Suppressor macrophage treated with lipopolysaccharide for 4 hours (primary cell): ENCODE measurements at places on chromosomes 2 and 18.

- DNase-seq, result no peak
Observed at GRCh38 chr2:8457699-8458502, 224.0 kb upstream of the ID2 start.

DNA sequence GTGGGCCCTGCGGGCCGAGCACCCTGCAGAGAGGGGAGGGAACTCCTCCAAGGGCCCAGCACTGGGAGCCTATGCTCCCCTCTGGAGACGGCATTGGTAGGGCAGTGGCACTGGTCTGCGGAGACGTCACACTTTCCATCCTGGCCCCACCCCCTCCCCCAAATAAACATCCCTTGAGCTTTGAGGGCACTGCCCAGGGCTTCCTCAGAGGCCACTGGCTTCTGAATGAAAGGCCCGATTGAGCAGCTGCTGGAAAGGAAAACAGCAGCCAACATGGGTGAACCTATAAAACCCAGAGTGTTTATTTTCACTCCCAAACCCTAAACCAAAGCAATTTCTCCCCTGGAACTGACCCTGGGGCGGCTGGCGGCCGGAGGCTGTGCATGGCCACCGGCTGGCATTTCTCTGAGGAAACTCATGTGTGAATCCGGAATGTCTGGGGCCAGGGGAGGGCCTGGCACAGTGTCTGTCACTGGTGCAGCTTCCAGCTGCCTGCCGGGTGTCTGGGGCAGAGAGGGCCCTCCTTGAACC is 138.9 kb downstream of the DYSF start:
- no peak for DNase-seq

- DNase-seq, result no peak
Observed at GRCh38 chr2:21837168-21837960, 713.6 kb downstream of the TDRD15 start.

DNA sequence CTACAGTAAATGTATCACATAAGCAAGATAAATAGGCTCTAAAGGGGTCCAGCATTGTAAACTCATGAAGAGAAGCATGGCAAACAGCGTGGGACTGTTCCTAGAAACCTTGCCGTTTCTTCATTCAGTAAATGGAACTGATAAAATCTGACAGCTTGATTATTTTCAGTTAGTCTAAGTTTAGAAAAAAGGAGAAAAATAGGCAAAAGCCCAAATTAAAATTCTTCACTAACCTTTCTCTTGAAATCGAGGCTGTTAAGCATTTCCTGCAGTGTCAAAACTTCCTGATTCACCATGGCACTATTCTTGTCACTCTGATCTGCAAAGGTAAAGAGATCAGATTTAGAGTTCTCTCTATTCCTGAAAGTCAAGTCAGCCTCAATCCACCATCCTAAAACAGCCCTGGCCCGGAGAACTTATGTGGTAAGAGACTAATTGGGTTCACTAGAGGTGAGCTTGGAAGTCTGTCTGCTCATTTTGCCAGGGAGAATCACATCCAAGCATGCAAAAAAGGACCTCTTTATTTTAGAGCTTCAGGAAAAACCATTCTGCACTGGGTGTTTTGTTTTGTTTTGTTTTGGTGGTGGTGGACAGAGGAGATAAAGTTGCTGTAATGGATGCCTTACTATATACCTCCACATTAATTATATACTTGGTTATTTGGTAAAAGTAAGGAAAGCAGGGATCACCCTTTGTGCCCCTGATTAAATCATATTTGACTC is 52.4 kb upstream of the STAT1 start:
- DNase-seq, result no peak

DNA sequence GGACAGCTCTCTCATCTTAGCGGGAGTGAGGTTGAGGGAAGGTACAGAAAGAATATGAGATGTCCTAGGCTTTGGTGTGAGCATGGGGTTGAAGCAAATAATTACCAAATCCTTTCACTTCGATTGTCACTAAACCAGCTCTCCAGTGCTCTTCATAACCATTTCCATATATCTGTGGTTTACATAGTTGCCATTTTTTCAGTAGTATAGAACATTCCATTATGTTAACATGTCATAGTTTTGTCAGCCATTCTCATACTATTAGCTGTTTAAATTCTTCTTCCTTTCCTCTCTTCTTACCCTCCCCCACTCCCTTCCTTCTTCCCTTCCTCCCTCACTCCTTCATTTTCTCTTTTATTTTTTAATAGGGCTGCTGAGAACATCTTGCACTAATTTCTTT is 205.9 kb downstream of the BABAM2 start:
- no peak for DNase-seq

DNA sequence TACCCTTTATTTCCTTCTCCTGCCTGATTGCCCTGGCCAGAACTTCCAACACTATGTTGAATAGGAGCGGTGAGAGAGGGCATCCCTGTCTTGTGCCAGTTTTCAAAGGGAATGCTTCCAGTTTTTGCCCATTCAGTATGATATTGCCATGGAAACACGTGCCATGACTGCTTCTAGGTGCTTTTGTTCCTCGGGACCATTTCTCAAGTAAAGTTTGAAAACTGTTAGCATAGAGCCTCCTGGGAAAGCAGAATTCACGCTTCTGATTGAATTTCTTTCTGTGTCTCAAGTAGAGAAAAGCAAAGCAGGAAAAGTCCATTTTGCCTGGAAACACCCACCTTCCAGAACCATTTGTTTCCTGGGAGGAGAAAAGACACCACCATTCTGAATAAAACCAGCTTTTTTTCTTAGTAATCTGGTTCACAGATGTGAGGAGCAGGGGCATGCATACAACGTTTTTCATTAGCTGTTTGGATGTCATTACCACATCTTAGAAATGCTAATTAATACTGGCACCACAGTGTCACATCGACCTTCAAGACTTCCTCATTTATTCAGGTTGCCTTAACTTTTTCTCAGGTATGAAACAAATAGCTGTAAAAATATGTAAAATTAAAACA is 39.0 kb upstream of the ZBTB14 start:
- DNase-seq, result no peak

DNA sequence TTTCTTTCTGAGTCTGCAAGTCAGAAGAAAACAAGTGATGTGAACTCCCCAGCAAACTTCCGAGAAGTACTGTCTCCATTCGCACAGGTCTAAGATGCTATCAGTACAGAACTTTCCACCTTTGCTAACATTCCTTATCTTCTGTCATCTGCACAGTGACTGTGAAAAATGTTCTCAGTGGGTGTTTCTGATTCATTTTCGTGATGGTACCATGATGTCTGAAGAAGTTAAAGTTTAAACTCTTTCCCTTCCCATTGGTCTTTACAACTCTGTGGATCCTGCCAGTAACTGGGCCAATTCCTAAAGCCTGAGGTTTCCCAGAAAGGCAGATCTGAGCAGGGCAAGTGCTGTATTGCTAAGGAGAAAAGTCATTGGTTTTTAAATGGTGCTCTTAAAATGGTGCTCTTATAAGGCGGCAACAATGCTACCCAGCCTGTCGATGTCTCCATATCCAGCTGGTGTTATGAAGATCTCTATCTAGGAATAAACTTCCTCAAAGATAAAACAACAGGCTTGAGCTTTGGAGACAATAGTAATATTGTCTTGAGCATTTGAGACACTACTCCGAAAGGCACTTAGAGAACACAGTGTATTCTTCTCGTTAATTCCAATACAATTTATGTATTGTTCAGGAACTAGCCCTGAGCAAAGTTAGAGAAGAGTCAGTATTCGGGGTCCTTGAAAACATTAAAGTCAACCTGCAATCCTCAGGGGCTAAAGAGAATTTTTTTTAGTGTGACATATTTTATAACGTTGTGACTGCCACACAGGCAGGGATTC is 232.3 kb downstream of the OSR1 start:
- DNase-seq, result no peak

- DNase-seq, result no peak
Observed at GRCh38 chr2:240443891-240444301, 8.4 kb downstream of the GPC1 start.

DNA sequence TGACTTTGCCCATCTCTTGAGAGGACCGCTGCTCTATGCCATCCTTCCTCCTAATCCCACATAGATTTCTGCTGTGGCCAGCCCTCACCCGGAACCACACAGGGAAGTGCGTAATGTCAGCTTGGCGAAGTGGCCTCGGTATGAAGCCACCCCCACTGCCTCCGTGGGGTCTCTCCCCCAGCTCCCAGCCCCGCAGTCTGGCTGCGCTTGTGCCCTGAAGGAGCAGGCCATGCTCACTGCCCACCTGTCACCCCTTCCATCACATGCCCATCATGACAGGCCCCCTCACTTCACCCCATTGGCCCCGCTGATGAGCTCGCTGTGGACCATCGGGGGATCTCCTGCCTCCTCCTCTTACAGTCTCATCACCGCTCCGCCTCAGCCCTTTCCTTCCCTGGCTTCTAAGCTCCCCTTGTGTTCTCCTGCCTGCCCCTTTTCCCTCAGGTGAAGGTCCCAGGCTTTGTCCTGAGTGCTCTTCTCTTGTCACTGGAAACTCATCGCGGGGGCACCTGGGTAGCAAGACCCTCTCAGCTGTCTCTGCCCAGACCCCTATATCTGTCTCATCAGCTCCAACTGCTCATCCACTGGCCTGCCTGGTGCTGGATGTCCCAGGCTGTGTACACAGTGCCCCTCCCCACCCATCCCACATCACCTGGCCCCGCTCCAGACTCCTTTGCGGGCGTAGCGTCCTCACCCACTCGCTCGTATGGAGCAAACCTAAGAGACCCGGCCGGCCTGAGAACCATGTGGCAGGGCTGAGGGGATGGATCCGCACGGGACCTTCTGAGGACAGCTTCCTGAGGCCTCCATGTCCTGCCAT is 81.7 kb downstream of the GLI2 start:
- no peak for DNase-seq

- DNase-seq, result no peak
Observed at GRCh38 chr2:240819126-240819857, 727 bp downstream of the KIF1A start.

- no peak for DNase-seq
Observed at GRCh38 chr18:74488864-74489263, 7.3 kb upstream of the CNDP2 start.

- no peak for DNase-seq
Observed at GRCh38 chr18:36294031-36294430, 3.5 kb upstream of the FHOD3 start.

DNA sequence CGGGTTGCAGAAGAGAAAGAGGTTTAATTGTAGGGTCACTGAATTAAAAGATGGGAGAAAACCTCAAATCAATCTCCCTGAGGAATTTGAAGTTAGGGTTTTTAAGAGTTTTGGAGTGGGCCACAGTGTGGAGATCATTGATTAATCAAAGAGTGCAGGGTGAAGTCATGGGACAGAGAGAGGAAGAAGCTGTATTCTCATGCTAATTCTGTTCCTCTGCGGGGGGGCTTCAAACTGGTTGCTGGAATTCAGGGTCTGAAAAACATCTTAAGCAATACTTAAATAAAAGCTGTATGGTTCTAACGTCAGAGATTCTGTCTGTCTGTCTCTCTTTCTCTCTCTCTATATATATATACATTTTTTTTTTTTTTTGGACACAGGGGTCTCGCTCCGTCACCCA is 169.8 kb upstream of the SPATS2L start:
- DNase-seq, result no peak

GRCh38 chr2:113275556-113276215 is 3.0 kb downstream of the PAX8 start:
- DNase-seq, result no peak

GRCh38 chr2:177296040-177296439 is 31.5 kb upstream of the NFE2L2 start:
- peak; percentile 56 for DNase-seq

DNA sequence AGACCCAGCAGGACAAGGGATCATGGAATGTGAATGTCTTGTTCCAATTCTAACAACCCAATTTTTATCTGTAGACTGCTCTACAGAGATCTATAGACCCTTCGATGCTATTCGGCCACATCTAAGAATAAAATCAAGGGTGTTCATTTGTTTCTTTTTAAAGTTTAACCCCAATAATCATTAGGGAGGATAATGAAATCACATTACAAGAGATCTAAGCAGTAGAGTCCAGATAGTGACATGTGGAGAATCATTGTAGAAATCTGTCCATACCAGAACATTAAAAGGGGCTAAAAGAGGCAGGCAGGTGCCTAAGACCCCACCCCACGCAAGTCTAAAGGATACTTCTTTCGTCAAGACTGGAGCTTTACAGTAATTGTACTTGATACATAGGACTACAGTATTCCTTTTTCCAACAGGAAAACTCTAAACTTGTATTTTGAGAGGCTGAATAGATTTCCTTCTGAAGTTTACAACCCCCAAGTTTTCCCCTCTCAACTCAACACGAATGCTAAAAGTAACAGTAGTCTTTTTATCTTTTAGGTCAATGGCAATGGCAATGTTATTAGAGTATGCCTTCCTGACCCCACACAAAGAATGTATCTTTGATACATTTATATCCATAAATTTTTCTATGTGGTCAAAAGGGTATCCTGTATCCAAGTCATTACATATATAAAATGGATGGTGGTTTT is 183.7 kb downstream of the TCF4 start:
- no peak for DNase-seq

- DNase-seq, result no peak
Observed at GRCh38 chr2:795531-796041, 118.4 kb upstream of the TMEM18 start.

GRCh38 chr18:40006634-40007033 is 1948.4 kb upstream of the PIK3C3 start:
- no peak for DNase-seq

GRCh38 chr2:163132850-163133249 is 294.3 kb upstream of the KCNH7 start:
- DNase-seq, result peak; percentile 15

DNA sequence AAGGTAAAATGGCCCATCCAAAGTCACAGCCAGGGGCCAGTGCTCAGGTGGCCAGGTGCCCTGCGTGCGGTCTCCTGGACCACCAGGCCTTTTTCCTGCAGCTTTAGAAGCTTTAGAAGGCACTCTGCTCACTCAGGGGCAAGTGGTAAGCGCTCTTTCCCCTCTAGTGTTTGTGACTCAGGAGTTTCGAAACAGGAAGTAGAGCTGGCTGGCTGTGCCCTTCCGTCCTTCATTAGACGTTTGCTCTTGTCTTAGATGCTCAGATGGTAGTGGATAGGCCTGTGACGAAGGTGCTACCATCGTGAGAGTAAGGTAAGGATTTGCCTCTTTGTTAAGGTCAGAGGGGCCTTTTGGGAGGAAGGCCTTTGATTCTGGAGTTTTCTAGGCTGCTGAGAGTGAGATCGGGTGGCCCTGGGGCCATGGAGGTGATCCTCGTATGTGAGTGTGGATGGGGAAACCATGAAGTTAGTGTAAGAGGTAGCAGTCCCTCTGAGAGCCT is at the start of gene CASP8:
Gene CASP8, plus strand, starts transcription at position 235 of the 499 bp plus-strand sequence. CDS start 5,951 bp downstream, outside the sequence.
- DNase-seq, result peak; percentile 85

DNA sequence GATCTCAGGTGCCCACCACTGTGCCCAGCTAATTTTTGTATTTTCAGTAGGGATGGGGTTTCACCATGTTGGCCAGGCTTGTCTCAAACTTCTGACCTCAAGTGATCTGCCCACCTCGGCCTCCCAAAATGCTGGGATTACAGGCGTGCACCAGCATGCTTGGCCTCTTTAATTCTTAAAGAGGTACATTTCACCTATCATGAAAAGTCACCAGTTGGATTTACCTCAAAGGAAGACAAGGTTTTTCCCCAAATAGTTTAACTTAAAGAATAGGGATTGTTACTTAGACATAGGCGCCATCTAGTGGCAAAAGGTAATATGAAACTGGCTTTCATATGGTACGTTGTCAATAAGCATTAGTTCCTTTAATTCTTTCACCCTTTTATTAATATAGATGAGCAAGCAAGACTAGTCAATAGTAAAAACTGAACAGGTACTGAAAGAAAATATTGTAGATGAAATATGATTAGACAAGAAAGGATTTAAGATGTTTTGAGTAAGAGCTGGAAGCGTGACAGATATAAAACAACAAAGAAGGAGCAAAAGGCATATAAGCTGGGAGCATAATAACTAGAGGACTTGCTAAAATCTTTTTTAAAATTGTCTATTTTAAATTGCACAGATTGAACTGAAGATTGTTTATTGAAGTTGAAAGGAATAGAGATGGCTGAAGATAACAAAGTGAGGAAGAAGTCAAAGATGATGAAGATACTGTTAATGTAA is 35.0 kb upstream of the PSMD14 start:
- DNase-seq, result peak; percentile 86
